ENCODE measurements at places on chromosomes 2 and 18.

DNA sequence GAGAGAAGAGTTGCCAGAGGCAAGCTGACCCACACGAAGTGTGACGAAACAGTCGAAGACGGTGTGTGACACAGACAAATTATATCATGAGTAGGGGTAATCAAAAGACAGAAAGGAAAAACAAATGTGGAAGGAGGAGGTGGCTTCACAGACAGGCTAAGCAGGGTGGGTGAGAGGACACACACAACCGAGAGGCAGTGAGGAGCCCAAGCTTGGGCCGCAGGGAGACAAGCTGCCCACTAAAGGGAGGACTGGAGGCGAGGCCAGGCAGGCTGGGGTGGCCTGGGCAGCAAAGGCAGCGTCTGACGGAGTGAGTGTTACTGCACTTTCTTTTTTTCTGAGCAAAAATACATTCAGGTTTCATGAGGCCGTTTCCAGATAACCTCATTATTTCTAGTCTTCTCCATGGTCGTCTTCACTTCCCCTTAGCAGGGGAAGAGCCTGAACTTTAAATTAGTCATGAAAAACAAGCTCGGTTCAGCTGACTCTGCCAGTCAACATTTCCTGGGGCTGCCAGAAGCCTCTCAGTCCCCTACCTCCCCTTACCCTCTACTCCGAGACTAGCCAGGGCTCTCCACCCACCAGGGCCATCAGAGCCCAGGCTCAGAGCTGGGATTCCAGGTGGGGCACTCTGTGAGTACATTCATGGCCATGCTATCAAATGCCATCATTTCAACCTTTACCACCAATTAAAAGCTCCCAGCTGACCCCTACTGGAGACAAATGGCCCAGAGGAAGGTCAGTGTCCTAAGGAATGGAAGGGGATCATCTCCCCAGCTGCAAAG is 13.8 kb upstream of the ZFP36L2 start:
- DNase-seq = no peak

DNA sequence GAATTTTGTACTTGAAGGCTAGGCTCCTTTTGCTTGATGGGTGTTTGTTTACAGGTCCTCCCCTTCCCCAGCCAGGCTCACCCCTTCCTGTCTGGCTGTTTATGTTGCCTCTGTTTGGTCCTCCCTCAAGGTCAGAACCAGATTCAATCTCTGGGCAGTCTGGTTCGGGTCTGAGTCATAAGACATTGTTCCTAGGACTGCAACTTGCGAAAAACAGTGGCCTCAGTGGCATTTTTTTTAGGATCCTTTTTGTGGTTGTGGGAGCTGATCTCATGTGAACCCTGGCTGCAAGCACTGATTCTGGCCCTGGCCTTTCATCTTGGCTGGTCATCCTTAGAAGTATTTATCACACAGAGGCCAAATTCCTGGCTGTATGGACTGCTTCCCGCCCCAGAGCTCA is 370.4 kb downstream of the CLIP4 start:
- no peak for DNase-seq

- DNase-seq = no peak
Observed at GRCh38 chr2:70443726-70444125, 109.9 kb downstream of the TGFA start.

DNA sequence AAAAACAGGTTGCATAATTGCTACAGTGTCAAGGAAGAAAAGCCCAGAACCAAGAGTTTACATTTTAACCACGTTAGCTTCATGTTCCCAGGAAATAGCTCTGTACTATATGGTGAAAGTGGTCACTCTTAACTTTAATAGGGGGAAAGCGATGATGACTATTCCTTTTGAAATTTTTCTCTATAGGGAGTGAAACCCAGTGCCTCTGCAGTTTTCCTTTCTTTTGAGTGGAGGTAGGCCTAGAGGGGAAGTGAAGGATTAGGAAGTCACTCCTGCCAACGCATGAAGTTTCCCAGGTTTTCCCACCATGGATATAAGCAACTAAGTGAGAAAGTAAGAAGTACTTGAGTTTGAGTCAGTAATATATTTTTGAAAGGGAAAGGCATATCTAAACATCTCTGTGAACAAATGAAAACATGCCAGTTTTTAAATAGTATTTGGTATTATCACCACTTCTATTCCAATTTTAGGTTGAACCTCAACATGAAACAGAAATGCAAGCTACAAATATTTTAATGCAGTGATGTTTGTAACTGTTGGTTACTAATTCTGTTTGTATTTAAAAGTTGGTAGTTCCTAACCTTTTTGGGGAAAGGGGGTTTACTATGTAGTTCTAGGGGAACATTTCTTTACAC is 91.9 kb downstream of the VRK2 start:
- no peak for DNase-seq

- no peak for DNase-seq
Observed at GRCh38 chr2:215613888-215614287, 178.0 kb upstream of the FN1 start.

DNA sequence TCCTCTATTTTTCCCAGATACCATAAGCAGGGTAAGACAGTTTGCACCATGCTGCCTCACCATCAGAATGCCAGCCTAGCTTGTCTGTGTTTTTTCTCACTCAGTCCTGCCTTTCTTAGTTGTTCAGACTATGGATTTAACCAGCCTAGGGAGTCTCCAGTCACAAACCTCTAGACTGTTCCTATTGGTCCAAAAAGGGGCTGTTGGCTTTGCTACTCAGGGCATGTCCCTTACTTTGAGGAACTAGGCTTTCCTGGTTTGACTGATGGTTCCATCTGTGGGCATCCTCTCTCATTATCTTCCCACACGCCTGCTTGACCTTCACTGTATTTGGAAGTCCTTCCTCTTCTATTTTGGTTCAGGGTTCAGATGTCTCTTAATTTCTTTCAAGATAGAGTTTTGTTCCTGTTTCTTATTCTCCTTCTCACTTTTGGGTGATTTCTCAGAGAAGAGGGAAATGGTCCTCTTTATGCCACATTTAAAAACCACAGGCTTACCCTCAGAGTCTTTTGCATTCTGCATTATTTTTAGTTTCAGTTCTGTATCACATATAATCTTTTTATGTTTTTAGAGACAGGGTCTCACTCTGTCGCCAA is 31.3 kb upstream of the TMEM131 start:
- DNase-seq = no peak

DNA sequence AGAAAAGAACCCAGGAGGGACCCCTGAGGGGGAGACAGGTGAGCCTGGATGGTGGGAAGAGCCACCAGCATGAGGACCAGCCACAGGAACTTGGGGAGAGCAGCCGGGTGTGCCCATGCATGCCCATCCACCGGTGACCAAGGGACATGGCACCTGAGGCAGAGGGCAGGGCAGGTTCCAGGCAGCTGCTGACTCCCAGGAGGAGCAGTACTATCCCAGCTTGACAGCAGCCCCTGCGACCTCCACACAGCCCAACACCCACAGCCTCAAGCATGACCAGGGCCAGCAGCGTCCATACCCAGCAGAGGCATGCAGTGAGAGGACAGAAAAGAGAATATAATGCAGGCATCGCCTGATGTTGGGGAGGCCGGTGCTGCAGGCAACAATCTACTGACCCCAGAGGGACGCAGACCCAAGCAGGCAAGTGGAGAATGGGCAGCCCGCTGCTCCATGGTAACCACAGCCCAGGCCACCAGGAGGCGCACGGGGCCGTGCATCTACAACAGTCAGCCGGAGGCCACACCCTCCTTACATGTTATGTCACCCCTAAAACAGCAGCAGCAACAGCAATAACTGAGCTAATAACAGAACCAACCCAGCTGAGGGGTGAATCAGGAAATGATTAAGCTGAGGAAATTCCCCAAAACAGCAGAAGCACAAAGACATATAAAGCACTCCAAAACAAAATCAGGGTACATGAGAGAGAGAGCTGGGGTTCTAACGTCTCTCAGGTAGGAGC is 44.1 kb downstream of the ANKMY1 start:
- peak; percentile 30 for DNase-seq

- no peak for DNase-seq
Observed at GRCh38 chr18:21012308-21012707, 99.3 kb downstream of the ROCK1 start.

- DNase-seq = no peak
Observed at GRCh38 chr2:118913803-118914645, 28.0 kb upstream of the MARCO start.

DNA sequence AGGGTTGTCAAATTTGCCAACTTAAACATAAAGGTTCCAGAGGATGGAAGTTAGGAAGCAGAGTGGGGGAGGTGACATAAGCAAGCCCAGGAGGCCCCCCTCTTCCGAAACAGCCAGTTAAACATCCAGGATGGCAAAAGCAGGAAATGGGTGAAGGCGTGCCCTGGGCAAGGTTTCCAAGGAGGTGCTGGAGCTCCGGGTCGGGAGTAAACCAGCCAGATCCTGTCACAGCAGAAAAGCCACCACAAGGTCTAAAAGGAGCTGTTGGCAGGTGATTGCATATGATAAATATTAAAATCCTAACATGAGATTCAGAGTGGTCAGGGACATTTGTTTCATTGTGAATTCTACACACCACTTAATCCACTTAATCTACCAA is 572.2 kb upstream of the SALL3 start:
- DNase-seq = no peak

DNA sequence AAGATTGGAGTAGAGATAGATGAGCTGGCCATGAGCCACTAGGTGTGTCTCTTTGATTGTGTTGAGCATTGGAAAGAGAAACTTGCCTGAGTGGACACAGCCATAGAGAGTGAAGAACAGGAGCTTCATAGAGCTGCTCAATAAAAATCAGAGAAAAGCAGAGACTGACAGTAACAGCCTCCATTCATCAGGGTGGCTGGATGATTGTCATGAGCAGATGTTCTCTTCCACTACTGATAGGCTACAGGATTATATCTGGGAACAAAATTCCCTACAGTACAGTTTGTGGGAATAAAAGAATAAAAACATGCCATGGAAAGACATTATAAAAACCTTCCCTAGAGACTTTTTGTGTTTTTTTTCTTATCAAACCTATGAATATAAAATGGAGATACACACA is 404.8 kb upstream of the ACVR2A start:
- DNase-seq = no peak

GRCh38 chr2:157377861-157378260 is 52.2 kb upstream of the ERMN start:
- no peak for DNase-seq

GRCh38 chr2:174259981-174260380 is 11.6 kb upstream of the OLA1 start:
- no peak for DNase-seq

DNA sequence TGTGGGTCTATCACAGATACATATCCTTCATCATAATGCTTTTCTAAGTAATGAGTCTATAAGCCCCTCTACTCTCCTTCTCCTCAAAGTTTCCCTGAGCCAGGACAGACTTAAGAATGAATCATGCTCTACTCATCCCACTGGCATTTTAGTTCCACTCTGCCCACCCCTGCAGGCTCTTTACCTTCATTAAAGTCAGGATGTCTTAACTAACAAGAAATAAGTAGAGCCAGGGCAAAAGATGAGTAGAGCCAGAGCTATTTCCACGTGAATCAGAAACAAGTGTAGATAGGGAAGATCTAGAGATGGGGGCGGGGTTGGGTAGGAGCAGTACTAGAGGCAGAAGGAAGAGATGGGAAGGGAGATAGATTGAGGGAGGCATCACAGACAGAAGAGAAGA is 790.5 kb downstream of the RNF144A start:
- no peak for DNase-seq

DNA sequence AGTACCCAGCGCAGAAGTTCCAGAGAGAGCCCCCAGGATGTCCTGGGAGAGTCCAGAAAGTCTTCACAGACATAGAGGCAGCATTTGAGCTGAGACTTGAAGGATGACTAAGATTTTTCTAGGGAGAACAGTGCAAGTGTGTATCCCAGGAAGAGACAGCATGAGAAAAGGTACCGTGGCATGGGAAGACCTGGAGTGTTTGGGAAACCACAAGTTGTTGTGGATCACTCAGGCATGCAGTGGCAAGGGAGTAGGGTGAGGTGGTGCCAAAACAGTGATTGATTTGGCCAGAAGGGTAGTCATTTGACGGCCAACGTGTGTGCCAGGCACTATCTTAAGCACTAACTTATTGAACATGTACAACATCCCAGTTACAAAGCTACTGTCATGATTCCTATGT is 24.5 kb upstream of the KCNK3 start:
- no peak for DNase-seq

DNA sequence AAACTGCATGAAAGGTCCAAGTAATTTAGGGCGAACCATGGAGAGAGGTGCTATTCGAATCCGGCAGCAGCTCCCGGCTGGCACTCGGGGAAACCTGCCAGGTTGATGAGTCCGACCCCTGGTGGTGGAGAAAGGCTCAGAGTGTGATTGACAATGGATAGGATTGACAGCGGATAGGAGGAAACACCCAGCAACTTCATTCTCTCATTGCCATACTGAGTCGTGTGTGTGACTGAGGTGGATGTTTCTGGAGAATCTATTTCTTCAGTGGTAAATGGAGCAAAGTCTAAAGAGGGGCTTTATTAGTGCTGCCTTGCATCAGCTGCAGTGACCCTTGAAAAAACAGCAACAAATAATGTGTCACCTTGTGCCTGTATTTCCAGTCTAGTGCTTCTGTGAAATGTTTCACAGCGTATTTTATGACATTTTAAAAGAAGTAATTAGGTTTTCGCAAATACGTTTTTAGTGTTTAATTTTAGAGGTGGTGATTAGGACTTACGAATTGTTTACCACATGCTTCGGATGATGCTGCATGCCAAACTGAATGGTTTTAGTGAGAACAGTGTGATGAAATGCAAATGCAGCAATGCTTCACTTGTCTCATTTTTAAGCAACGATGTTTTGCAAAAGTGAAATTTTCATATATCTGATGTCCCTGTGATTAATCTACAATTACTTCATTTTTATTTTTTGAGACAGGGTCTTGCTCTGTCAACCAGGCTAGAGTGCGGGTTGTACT is 102.0 kb downstream of the DCDC2C start:
- no peak for DNase-seq

- DNase-seq = no peak
Observed at GRCh38 chr2:72367530-72368225, 220.0 kb upstream of the CYP26B1 start.

- DNase-seq = no peak
Observed at GRCh38 chr2:181458871-181459270, 1.7 kb downstream of the ITGA4 start.

GRCh38 chr2:479031-479430 is 191.1 kb upstream of the ALKAL2 start:
- DNase-seq = no peak

DNA sequence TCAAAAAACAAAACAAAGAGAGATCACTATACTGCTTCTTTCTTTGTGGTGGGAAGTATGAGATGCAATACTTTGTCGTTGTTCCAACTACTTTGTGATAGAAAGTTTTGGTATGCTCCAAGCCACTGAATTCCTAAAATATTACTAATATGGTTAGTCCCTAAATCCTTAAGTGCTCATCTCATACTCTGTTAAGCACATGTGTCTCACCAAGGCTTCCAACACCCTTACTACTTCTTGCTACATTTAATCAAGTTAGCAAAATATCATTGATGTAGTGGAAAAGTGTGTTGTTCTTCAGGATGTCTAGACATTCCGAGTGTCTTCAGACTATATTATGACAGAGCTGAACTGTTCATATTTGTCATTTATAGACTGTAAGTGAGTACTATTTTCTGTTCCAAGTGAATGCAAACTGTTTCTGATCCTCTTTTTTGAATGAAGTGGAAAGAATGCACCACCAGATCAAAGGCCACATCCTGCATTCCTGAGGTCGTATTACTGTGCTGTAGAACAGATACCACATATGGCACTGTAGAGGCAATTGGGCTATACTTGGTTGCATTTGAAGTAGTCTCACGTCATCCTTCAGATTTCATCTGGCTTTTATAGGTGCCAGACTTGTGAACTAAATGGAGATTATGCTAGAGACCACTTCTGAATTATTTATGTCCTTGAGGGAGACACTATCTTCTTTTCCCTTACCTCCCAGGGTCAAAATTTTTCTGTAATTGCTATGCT is 298.4 kb upstream of the ZNF521 start:
- no peak for DNase-seq

- DNase-seq = no peak
Observed at GRCh38 chr2:47631792-47632398, 151.1 kb upstream of the MSH6 start.

Measured in nucleus accumbens (tissue), 56 donors.